Stimulated activated CD8-positive, alpha-beta memory T cell treated with anti-CD3 and anti-CD28 coated beads, Interleukin-15, amount 100 ng/mL, for 24 hours (primary cell): ENCODE measurements at places on chromosomes 7 and 10.

DNA sequence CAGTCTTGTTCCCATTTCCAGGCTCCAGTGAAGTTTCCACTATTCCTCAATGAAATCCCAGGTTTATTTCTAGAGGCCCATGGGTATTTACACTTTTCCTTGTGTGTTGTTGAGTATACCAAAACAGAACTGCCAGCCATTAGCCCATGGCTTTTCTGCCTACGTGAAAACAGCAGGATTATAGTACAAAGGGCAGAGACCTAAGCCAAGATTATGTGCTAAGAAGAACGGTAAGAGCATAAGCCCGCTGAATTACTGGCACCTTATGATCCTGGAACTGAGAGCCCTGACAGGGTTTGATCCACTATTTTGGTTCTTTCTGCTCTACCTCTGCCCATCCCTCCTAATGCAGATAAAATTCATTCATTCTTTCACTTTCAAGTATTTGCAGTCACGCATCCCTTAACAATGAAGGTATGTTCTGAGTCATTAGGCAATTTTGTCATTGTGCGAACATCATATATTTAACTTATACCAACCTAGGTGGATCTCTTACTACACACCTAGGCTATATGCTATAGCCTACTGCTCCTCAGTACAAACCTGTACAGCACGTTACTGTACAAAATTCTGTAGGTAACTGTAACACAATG, 16.0 kb downstream of the SEMA3C start:
- DNase-seq, result no peak

DNA sequence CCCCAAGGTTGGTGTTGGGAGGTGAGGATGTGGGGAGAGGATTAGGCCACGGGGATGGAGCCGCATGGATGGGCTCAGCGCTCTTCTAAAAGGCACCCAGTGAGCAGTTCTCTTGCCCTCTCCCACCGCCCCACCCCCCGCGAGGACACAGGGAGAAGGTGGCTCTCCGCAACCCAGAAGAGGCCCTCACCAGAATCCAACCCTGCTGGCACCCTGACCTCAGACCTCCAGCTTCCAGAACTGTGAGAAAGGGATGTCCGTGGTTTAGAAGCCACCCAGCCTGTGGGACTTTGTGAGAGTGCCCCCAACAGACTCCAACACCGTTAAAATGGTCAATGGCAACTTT, 242.8 kb upstream of the PPP2R2D start:
- no peak for DNase-seq

DNA sequence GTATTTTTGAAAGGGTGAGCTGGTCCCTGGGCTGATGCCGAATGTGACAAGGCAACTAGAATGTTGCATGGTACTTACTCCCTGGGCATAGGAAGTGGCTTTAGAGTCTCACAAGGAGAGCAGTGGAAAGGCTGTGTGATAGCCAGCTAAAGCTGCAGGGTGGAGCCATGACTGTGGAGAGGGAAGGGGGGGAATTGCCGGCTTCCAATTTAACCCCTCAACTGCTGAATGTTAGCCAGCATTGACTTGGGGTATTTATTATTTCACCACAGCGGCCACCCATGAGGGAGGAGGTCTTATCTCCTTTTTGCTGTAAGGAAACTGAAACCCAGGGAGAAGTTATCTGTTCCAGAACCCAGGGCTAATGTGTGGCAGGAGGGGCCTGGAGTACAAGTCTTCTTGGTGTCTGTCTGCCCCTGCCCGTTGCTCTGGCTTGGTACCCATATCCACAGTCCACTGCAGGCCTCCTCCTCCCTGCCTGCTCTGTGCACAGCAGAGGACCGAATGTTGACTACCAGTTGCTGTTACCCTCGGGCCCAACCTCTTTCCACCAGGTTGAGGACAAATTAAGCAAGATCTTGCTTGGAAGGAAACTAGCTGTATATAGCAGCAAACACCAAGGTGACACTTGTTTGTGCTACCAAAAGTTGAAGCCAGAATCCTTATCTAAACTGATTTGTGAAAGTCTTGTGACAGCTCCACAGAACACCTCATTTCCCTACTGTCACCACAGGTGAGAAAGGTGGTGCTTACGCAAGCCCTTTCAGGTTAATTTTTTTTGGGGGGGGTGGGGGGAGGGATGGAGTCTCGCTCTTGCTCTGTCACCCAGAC, 37.6 kb downstream of the WBP1L start:
- DNase-seq, result no peak

DNA sequence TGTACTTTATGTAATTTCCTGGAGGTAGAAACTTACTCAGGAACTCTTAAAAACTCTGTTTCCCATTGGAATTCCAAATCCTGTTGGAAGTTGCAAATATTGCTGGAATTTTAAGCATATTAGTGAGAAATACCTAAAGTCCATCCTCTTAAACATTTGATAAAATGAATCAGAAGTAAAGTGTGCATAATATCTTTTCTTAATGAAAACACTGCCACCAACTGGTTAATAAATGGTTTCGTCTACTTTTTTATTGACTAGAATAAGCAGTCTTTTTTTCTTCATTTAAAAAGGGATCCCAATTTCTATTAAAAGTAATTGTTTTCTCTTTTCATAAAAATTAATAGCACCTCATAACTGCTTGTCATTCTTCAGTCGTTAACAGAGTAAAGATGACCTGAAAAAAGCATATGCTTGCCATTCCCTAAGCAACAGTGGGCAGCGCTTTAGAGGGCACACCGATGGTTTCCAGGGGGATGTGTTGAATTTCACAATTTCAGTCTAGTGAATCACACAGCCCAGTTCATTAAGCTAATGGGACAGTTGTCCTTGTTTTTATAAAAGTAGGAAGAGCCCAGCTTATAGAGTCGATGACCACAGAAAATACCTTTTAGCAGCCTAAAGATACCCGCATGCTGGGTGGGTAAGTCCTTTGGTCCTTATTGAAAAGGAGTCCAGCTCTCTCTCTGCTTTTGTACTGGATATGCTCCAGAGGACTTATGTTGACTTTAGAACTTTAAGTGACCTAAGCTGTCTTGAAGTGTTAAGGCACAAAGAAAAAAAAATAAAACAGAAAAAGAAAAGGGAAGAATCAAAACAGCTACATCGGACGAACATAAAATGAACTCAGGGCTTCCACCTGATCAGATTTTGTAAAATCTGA, 28.5 kb downstream of the NPS start:
- DNase-seq, result no peak

DNA sequence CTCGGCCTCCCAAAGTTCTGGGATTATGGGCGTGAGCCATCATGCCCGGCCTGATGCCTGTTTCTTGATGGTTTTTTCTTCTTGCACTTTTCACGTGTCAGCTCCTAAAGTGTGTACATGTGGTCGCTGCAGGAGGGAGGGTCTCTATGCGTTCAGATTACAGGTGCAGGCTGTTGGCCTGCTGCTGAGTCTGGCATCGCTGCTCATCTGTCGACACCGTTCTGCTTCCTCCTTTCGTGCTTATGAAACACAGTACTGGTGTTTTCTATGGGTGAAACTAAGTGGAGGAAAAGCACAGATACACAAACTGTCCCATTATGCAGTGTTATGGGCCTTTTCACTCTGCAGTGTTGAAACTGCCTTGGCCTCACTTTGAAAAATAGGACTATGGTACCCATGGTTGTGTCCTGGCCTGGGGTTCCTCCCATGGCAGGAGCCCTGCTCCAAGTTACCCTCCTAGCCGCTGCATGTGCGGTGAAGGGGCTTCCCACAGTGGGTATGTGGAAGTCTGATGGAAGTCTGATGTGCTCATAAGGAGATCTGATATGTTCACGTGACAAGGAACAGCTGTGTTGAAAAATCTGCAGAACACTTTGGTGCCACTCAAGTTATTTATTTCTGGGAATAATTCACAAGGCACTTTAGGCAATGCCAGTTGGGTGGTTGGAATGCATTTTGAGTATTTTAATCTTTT, 23.5 kb downstream of the OGDH start:
- DNase-seq, result no peak
